Effector memory CD8-positive, alpha-beta T cell (primary cell): ENCODE measurements at places on chromosomes 6 and 20.

GRCh38 chr20:7411075-7411474 lies 529.2 kb downstream of the HAO1 start:
- no peak for DNase-seq

- no peak for DNase-seq
Observed at GRCh38 chr6:26121141-26122004, 34.1 kb downstream of the HFE start.

GRCh38 chr6:139175389-139175948 lies 40.6 kb downstream of the HECA start:
- DNase-seq, result no peak

DNA sequence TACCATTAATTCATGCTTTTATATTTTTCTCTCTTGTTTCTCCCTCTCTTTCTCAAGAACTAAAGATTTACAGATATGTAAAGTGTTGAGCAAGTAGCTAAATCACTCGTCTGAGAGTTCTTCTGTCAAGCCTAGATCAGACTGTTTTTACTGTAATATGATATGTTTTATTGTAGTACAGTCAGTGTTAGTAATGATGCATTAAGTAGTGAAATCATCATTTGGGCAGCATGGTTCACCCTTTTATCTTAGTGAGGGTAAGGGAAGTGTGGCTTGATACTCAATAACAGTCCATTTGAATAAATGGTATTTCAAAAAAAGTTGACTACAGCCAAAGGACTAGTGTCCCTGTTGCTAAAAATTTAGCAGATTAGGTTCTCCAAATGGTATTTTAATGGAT lies 9.2 kb downstream of the CYB5R4 start:
- DNase-seq, result no peak

- DNase-seq, result no peak
Observed at GRCh38 chr20:6384380-6384779, 261.6 kb upstream of the FERMT1 start.

GRCh38 chr6:26273673-26274588 lies 91.1 kb upstream of the BTN3A2 start:
- DNase-seq, result peak; percentile 45

GRCh38 chr20:24077145-24077544 lies 88.6 kb upstream of the GGTLC1 start:
- no peak for DNase-seq

DNA sequence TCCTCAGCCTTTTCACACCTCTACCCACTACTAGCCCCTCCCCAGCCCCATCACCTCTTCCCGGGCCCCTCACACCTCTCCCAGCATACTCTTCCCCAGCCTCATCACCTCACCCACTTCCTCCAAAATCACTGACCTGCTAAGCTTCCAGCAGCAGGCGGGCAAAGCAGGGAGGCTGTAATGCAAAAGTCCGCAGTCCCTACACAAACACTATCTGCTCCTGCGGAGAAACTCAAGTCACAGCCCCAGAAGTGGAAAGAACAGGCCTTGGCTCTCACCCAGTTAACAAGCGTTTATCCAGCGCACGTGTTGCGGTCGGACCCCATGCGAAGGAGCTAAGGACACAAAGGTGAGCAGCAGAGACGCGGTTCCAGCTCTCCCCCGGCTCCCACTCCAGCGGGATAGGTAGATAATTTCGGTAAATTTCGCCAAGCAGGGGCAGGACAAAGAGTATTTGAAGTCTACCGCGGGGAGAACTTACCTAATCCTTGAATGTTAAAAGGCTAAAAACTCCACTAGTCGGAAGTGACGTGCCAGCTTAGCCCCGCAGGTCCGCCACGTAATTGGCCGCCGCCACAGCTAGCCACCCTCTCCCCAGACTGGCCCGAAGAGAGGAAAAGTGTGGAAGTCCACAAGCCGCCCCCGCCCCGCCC lies 728 bp upstream of the TRIM39 start:
- DNase-seq, result peak; percentile 86

DNA sequence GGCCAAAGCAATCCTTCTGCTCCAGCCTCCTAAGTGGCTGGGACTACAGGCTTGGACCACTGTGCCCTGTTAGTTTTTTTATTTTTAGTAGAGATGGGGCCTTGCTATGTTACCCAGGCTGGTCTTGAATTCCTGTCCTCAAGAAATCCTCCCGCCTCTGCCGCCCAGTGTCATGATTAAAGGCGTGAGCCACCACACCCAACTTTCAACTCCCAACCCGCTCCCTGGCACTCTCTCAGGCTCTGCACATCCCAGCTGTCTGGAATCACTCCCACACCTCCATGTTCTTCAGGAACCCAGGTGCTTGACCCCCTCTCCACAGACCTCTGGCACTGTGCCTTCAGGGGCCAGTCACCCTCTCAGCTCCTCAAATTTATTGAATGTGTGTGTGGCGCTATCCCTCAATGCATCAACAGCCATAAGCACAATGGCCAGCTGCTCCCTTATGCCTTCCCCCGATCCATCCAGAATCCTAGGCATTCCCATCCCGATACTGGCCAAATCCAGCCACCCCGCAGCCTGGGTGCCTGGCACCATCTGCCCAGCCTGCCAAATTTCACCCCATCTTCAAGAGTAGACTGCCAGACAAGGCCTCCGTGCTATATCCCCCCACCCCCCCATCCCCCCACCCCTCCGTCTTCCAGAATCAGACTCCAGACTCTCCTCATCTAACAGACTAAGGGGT lies 647 bp upstream of the POU5F1 start:
- no peak for DNase-seq

DNA sequence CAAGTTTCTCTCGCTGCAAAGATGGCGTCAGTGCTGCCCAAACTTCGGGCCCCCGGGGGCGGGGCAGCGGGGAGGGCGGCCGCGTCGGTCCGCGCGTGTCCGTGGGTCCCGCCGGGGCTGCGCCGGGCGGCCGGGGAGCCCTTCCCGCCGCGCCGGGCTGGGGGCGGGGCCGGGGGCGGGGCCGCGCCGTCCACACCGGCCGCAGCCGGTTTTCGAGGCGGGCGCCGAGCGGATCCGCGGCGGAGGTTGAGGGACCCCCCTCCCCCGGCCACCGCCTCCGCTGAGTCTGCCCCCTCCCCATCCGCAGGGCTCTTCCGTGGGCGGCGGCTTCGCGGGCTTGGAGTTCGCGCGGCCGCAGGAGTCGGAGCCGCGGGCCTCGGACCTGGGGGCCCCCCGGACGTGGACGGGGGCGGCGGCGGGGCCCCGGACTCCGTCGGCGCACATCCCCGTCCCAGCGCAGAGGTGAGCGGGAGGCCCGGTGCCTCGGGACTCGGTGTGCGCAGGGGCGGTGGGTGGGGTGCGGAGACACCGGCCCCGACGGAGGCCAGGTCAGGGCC lies 572 bp downstream of the SLC2A4RG start:
- DNase-seq, result peak; percentile 33

- no peak for DNase-seq
Observed at GRCh38 chr20:2312876-2313275, 17.1 kb downstream of the TGM3 start.
